ENCODE measurements at places on chromosomes 2 and 18.

DNA sequence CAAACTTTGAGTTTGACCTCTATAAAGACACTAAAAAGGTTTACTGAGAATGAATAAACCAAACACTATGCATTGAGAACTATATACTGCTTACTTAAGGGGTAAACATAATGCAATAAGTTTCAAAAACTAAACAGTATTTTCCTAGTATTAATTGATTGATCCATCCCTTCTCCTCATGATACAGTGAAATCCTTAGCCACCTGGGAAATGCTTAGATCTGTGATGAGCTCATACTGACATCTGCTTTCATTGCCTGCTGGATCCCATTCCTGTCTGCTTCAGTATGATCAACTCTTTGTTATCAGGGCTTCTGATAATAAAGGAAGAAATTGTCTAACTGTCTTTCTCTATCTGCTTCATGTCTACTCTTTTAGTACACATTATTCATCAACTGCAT is 74.9 kb upstream of the UBE2E3 start:
- DNase-seq: no peak

DNA sequence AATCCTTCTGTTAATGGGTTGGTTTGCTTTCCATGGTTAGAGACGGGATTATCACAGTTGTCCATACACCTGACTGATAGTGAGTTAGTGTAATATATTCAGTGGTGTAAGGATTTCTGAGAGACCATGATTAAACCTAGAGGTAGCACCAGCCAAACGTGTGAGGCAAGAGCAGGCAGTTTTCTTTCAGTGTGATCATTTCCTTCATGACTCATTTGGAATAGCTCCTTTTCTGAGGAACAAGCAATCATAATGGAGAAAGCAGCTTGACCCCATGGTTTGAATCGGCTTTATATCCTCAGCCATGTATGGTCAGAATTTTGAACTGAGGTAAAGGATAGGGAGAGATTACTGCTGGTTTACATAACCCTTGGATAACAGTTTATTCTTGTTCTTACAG is 2.9 kb downstream of the MXD1 start:
- no peak for DNase-seq

- no peak for DNase-seq
Measured at GRCh38 chr2:84847326-84848050, 33.4 kb downstream of the TRABD2A start.

- DNase-seq: no peak
Measured at GRCh38 chr2:179233626-179234430, 30.8 kb downstream of the SESTD1 start.

GRCh38 chr2:237154884-237155851 is 69.5 kb downstream of the COPS8 start:
- no peak for DNase-seq

DNA sequence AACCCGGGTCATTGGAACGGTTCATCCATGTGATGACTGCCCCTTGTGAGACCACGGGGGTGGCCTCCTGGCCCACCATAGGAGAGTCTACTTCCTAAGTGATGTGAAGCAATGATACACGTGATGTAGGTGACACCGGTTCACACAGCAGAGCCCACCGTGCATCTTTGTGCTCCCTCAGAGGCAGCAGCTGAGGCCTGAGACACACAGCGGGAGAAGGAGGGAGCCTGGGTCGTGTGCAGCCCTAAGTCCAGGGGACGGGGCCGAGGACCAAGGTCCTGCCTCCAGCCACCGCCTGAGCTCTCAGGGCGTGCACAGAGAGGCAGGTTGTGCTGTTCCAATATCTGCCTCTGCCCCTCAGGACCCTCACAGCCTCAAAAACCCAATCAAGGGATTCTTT is 377.2 kb upstream of the SALL3 start:
- DNase-seq: no peak

- DNase-seq: no peak
Measured at GRCh38 chr2:587087-587960, 89.9 kb downstream of the TMEM18 start.

GRCh38 chr2:10412380-10412779 is 35.7 kb downstream of the ODC1 start:
- no peak for DNase-seq

- peak; percentile 66 for DNase-seq
Measured at GRCh38 chr2:64873472-64873924, 115.7 kb upstream of the SLC1A4 start.

GRCh38 chr2:164903204-164903603 is 52.1 kb downstream of the SLC38A11 start:
- no peak for DNase-seq

DNA sequence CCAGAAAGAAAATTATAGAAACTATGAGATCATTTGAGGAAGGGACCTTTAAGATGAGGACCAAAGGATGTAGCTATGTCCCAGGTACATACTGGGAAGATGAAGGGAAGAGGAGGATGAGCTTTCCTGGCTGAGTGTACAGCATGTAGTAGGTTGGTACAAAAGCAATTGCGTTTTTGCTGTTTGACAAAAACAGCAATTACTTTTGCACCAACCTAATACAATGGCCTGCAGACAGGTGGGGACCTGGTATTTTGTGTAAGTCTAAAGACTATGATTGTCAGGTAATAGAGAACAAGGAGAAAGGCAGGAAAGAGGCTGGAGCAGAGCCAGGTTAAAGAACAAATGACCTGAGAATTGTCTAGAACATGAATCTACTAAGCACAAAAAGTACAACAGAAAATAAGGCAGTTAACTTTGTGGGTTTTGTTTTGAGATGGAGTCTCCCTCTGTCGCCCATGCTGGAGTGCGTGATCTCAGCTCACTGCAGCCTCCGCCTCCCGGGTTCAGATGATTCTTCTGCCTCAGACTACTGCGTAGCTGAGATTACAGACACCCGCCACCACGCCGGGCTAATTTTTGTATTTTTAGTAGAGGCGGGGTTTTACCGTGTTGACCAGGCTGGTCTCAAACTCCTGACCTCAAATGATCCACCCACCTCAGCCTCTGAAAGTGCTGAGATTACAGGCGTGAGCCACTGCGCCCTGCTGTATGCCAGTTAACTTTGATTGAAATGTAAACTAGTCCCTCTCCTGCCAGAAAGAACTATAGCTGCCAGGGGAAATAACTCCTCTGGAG is 3.2 kb upstream of the TGOLN2 start:
- DNase-seq: no peak

- no peak for DNase-seq
Measured at GRCh38 chr18:55296778-55297177, 291.2 kb downstream of the TCF4 start.

- peak; percentile 11 for DNase-seq
Measured at GRCh38 chr2:121076885-121077549, 208.0 kb downstream of the TFCP2L1 start.

All from activated naive CD4-positive, alpha-beta T cell (primary cell).